Camera-type eye (tissue), 1 donor: ENCODE measurements at places on chromosomes 1 and 21. TPM values are rescaled to one million over a fixed set of nuclear protein-coding genes. Genes with fewer than 3 reads are reported as not detected.

The PBX1 gene
- total RNA-seq, result 141 TPM

The TCHHL1 gene
- total RNA-seq, result not detected

The MEX3A gene
- 37.0 TPM for total RNA-seq

The AGT gene
- 4.8 TPM for total RNA-seq

The GJA8 gene
- 40.3 TPM for total RNA-seq

The SHISAL2A gene
- total RNA-seq, result 0.38 TPM

The SPRR2A gene
- total RNA-seq, result not detected

The DEPDC1 gene
- 8.6 TPM for total RNA-seq

The PLA2G2D gene
- total RNA-seq, result not detected

The LAPTM5 gene
- total RNA-seq, result 11.3 TPM

The SPRR5 gene
- not detected for total RNA-seq

The COL24A1 gene
- 6.9 TPM for total RNA-seq

The PLA2G2A gene
- 8.3 TPM for total RNA-seq

The SPRR2G gene
- total RNA-seq, result not detected

The RNU1-4 gene
- under 0.01 TPM for total RNA-seq

The TRPM2 gene
- 3.0 TPM for total RNA-seq

The TRIM17 gene
- total RNA-seq, result 3.5 TPM

The LENEP gene
- 6.0 TPM for total RNA-seq

The LRRC71 gene
- not detected for total RNA-seq
